Upper lobe of left lung (tissue), 6 donors: ENCODE measurements at places on chromosomes 7 and 10. TPM values are rescaled to one million over a fixed set of nuclear protein-coding genes. Genes with fewer than 3 reads are reported as not detected.
A peak's percentile ranks its signal among the peaks of the same experiment; 100 is the strongest.

Gene ZNF503
- 25.1 TPM for total RNA-seq

DNA sequence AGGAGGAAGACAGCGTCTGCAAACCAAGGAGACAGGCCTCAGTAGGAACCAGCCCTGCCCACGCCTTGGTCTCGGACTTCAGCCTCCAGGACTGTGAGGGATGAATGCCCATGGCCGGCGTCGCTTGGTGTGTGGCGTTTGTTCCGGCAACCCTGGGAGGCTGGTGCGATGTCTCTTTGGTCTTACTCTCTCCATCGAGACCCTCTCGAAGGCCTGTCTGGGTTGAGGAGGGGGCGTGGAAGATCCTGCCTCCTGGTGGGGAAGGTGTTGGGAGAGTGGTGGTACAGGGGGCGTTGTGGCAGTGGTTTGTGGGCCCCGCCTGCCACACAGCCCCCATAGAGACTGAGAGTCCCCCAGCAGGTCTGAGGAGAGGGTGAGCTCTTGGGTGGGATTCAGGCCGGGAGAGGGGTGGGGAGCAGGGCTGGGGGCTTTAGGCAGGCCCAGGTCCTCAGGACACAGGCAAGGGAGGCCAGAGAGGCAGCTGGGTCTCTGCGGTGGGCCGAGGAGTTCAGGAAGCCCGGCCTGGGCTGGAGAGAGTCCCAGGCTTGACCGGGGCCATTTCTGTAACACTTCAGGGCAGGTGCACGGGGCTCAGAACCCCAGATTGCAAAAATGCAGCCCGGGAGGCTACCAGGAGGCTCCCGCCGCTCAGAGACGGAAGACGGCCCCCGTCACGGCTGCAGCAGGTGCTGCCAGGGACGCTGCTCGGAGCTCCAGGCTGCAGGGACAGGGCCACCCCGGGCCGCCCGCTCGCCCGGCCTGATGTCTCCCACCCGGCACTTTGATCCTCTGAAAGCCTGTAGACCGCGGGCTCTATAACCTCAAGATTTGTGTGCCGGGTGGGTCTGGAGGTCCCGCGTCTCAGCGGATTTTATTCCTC, 33.8 kb upstream of the PSMG3 start:
- H3K4me1 ChIP-seq, result no peaks in the 10 kb centered on the region
- DNase-seq, result peak; percentile 73
- H3K36me3 ChIP-seq, result no peaks in the 10 kb centered on the region
- no peak overlapping the region for H3K4me3 ChIP-seq
- H3K27me3 ChIP-seq, result no peaks in the 10 kb centered on the region

Gene SNX10
- total RNA-seq, result 36.8 TPM

Gene ITGA8
- total RNA-seq, result 40.3 TPM

Gene SEMA3E
- under 0.01 TPM for total RNA-seq

Gene SORCS3
- total RNA-seq, result not detected

DNA sequence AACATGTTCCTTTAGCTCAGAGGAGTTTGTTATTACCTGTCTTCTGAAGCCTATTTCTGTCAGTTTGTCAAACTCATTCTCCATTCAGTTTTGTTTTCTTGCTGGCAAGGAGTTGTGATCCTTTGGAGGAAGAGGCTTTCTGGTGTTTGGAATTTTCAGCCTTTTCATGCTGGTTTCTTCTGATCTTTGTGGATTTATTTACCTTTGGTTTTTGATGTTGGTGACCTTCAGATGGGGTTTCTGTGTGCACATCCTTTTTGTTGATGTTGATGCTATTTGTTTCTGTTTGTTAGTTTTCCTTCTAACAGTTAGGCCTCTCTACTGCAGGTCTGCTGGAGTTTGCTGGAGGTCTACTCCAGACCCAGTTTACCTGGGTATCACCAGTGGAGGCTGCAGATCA, 118.6 kb downstream of the PPP1R9A start:
- H3K4me1 ChIP-seq, result no peaks in the 10 kb centered on the region
- H3K36me3 ChIP-seq, result no peaks in the 10 kb centered on the region
- H3K4me3 ChIP-seq, result no peak overlapping the region

GRCh38 chr7:34136698-34137097, 231.4 kb downstream of the BMPER start:
- H3K27ac ChIP-seq, result no peak overlapping the region
- no peak for DNase-seq
- H3K4me1 ChIP-seq, result peaks cover 6% of the 10 kb centered on the region

Gene PTN
- total RNA-seq, result 2.7 TPM

Gene TRPV5
- total RNA-seq, result not detected

DNA sequence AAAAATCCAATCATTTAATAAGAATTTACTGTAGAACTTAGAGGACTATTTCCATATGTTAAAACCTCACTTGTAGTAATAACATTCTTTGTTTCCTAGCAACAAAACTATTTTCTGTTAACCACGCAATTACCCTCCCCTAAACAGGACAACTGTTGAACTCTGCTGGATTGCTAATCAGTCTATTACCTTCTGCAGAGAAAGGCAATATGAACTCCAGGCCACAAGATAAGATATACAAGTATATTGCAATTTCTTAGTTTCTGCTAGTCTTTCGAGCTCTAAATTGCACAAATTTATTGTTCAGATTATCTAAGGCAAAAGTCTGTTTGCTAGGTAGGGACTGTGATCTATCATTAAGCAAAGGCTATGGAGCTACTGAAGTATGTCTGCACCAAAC, 920.1 kb upstream of the LRRN3 start:
- no peaks in the 10 kb centered on the region for H3K36me3 ChIP-seq
- H3K27me3 ChIP-seq, result no peaks in the 10 kb centered on the region
- H3K4me3 ChIP-seq, result no peak overlapping the region
- no peak for DNase-seq

- DNase-seq, result no peak
- H3K4me1 ChIP-seq, result no peaks in the 10 kb centered on the region
- no peak overlapping the region for H3K4me3 ChIP-seq
- no peaks in the 10 kb centered on the region for H3K27me3 ChIP-seq
- H3K36me3 ChIP-seq, result no peaks in the 10 kb centered on the region
Observed at GRCh38 chr10:7585228-7585627, 81.5 kb downstream of the ITIH5 start.

- H3K4me3 ChIP-seq, result no peak overlapping the region
- no peaks in the 10 kb centered on the region for H3K36me3 ChIP-seq
- H3K4me1 ChIP-seq, result peaks cover 9% of the 10 kb centered on the region
- H3K27me3 ChIP-seq, result no peaks in the 10 kb centered on the region
- DNase-seq, result no peak
Observed at GRCh38 chr7:44889086-44889781, 3.9 kb upstream of the PURB start.

DNA sequence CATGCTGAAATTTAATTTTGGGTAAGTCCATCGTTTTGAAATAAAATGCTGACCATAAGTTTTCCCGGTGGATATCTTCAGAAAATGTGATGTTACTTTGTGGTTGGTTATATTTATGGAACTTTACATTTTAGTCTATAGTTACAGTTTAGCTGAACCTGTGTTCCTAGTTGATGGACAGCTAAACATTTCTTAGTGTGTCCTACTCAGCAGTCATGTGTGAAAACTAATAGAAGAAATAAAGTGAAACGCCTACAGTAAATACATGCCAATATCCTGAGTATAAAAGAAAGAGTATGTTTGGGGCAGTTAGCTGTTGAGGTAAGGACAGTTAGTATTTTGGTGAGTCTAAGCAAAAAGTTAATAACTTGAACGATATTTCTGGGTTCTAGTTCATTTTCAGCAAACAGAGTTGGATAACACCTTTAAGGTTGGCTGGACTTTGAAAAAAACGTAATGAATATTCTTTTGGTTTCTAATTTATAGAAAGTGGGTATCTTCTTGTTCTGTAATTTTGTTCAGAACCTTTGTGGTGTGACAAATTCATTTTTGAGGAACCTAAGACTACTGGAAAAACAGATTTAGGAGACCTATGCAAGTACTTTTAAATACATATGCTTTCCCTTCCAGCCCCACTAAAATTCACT, 28.7 kb downstream of the LCOR start:
- H3K4me3 ChIP-seq, result no peak overlapping the region
- H3K36me3 ChIP-seq, result peaks cover 9% of the 10 kb centered on the region
- H3K4me1 ChIP-seq, result peaks cover 38% of the 10 kb centered on the region
- H3K27me3 ChIP-seq, result no peaks in the 10 kb centered on the region

- no peak overlapping the region for H3K4me3 ChIP-seq
- DNase-seq, result no peak
- no peaks in the 10 kb centered on the region for H3K27me3 ChIP-seq
- H3K36me3 ChIP-seq, result no peaks in the 10 kb centered on the region
- no peaks in the 10 kb centered on the region for H3K4me1 ChIP-seq
Observed at GRCh38 chr7:70421319-70421718, 710.6 kb upstream of the GALNT17 start.

Gene MMD2
- not detected for total RNA-seq

DNA sequence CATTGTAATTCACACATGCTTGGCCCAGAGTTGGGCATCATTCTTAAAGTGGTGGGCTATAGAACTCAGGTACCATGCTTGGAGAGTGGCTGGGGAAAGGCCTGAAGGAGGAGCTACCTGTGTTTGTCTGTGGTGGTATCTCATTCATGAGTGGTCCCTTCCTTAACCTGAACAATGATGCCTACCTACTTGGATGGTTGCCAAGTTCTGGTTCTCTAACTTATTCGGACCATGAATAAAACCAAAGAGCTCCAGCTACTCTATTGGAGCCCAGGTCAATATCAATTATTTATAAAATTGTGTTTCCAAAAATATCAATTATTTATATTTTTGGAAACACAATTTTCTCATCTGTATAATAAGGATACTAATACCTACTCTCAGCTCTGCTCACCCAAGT, 2.9 kb upstream of the GPR37 start:
- H3K4me1 ChIP-seq, result peaks cover 26% of the 10 kb centered on the region
- DNase-seq, result no peak
- H3K36me3 ChIP-seq, result no peaks in the 10 kb centered on the region
- peaks cover 15% of the 10 kb centered on the region for H3K27me3 ChIP-seq
- H3K4me3 ChIP-seq, result no peak overlapping the region

- no peaks in the 10 kb centered on the region for H3K27me3 ChIP-seq
- no peaks in the 10 kb centered on the region for H3K4me1 ChIP-seq
- no peak for DNase-seq
- H3K36me3 ChIP-seq, result no peaks in the 10 kb centered on the region
- no peak overlapping the region for H3K4me3 ChIP-seq
Observed at GRCh38 chr10:30697806-30698205, 68.3 kb upstream of the LYZL2 start.

GRCh38 chr10:96532523-96532922, 18.8 kb upstream of the TLL2 start:
- H3K4me3 ChIP-seq, result no peak overlapping the region
- no peaks in the 10 kb centered on the region for H3K4me1 ChIP-seq
- no peak for DNase-seq
- no peaks in the 10 kb centered on the region for H3K27me3 ChIP-seq

Gene NUTM2D
- total RNA-seq, result 8.8 TPM

Gene ARHGEF35
- total RNA-seq, result 8.4 TPM

DNA sequence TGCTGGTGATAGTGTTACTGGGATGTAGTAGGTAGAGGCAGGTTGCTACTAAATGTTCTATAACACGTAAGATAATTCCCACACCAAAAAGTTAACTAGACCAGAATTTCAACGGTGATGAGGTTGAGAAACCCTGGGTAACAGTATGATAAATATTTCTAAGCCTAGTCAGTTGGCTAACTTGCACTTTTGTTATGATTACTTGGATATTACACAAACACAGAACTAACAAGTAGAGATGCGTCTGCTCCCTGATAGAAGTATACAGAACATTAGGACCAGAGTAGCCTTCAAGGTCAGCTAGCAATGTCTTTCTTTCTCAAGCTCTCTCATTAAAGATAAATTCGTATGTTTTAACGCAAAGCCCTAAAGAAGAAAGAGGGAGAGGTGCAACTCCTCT, 86.2 kb upstream of the FZD8 start:
- H3K4me1 ChIP-seq, result no peaks in the 10 kb centered on the region
- H3K4me3 ChIP-seq, result no peak overlapping the region
- no peaks in the 10 kb centered on the region for H3K27me3 ChIP-seq
- no peak for DNase-seq
- H3K36me3 ChIP-seq, result no peaks in the 10 kb centered on the region
- no peak overlapping the region for H3K27ac ChIP-seq

GRCh38 chr10:13827076-13827797, 240.5 kb downstream of the PRPF18 start:
- peak overlapping the region; percentile 3 for H3K4me3 ChIP-seq
- DNase-seq, result no peak
- H3K4me1 ChIP-seq, result peaks cover 7% of the 10 kb centered on the region
- H3K27ac ChIP-seq, result no peak overlapping the region
- no peaks in the 10 kb centered on the region for H3K27me3 ChIP-seq

- H3K36me3 ChIP-seq, result peaks cover 5% of the 10 kb centered on the region
- H3K4me3 ChIP-seq, result no peak overlapping the region
- peak; percentile 82 for DNase-seq
- H3K4me1 ChIP-seq, result no peaks in the 10 kb centered on the region
- no peaks in the 10 kb centered on the region for H3K27me3 ChIP-seq
Observed at GRCh38 chr10:132223156-132223590, 36.4 kb downstream of the DPYSL4 start.

DNA sequence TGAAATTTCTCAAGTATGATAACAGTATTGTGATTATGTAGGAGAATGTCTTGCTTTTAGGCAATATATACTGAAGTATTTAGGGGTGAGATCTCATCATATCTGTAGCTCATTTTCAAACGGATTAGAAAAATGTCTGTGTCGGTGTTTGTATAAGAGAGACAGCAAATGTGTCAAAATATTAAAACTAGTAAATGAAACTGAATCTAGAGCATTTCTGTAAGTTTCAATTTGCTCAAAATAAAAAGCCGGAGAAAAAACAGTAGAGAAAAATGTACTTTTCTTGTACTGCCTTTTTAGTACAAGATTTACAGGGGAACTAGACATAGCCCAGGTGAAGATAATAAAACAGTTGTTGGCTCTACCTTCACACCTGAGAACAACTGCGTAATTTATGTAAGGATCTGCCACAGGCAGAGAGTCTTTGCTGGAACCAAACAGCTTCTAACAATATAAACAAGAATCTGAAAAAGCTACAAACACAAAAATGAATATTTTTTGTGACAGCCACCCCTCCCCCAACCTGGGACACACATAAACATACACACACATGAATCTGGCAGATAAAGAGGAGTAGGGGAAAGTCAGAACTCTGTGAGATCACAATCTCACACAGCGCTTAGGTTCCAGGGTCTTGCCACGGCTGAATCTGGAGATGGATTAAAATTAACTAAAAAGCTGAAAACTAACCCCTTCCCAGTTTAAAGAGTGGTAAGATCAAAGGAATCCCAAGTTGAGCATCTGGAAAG, 153.3 kb downstream of the AVL9 start:
- H3K4me1 ChIP-seq, result no peaks in the 10 kb centered on the region
- H3K4me3 ChIP-seq, result no peak overlapping the region
- no peak overlapping the region for H3K27ac ChIP-seq
- no peaks in the 10 kb centered on the region for H3K36me3 ChIP-seq

DNA sequence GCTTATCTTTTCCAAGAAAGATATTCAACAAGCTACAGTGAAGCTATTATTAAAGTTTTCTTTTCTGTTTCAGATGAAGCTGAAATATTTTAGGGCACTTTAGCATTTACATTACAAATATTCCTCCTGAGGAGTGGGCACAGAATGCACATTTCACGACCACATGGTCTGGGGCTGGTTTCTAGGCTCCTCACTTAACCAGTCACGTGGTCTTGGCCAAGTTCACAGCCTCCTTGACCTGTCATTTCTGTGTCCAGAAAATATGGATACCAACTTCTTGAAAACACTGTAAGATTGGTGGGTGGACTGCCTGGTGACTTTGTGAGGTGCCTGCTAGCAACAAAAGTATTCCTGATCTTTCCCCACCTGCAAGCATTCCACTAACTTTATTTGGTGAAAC, 70.9 kb downstream of the FAM171A1 start:
- no peaks in the 10 kb centered on the region for H3K27me3 ChIP-seq
- no peak overlapping the region for H3K4me3 ChIP-seq
- H3K36me3 ChIP-seq, result no peaks in the 10 kb centered on the region
- no peak for DNase-seq
- H3K4me1 ChIP-seq, result peaks cover 4% of the 10 kb centered on the region
- no peak overlapping the region for H3K27ac ChIP-seq

Gene CD36
- 108 TPM for total RNA-seq
